ENCODE measurements at places on chromosomes 7 and 10.

GRCh38 chr10:105969884-105970377 lies 1194.6 kb downstream of the SORCS1 start:
- DNase-seq: no peak

DNA sequence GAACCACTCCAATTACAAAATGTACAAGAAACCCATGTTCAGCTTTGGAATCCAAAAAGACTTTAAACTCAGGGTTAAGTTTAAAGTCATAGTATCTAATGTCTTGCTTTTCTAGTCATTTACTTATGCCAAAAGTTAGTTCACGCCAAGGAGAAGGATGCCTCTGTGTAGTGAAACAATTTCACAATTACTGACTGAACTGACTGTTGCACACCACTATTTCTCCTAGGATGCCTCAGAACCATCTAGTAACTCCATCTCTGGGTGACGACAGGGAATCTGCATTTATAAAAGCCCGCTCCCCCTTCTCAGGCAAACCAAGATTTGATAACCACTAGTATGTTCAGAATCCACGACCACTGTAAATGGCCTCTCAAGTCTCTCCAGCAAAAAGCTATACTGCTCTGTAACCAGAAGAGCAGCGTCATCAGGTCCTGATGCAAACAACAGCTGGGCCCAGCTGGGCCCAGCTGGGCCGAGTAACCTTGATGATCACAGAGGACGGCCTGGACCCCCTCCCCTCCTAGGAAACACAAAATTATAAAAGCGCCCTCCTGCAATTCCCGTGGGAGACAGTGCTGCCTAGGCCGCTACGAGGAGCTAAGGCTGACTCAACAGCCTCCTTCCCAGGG lies 680 bp upstream of the ADO start:
- DNase-seq: no peak

GRCh38 chr10:104049504-104050250 lies 36.0 kb downstream of the COL17A1 start:
- no peak for DNase-seq

- no peak for DNase-seq
Observed at GRCh38 chr7:106054971-106055532, 57.1 kb downstream of the SYPL1 start.

DNA sequence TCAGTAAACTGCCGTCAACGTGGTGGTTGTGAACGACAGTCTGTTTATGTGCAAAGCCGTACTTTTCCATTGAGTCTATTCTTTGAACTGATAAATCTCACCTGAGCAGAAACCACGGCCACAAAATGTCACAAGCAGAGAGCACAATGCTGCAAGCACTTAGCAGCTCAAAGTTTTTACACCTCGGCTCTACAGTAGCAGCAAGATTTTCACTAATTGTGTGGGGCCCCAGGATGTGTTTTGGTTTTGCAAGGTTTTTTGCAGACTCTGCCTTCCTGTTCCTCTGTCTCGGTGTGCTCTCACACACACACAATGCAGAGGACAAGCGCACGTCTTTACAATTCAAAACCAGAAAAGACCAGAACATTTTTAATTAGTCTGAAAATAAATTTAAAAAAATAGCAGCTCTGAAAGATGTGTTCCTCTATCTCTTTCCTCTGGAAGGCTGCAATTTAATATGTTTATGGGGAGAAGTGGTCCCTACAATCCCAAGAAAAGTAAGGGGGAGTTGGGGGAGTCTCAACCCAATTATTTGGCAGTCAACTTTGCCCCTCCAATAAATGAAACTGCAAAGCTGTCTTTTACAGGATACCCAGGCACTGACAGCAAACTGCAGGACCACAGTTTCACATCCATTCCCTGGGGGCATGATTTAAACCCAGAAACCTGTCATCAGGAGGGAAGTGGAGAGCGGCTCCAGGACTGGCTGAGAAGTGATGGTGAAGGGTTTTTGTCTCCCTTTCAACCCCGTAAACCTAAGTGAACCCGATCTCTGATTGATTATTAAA lies 73.8 kb upstream of the SFMBT2 start:
- peak; percentile 11 for DNase-seq

GRCh38 chr10:78540355-78541076 lies 506.9 kb downstream of the RPS24 start:
- no peak for DNase-seq

DNA sequence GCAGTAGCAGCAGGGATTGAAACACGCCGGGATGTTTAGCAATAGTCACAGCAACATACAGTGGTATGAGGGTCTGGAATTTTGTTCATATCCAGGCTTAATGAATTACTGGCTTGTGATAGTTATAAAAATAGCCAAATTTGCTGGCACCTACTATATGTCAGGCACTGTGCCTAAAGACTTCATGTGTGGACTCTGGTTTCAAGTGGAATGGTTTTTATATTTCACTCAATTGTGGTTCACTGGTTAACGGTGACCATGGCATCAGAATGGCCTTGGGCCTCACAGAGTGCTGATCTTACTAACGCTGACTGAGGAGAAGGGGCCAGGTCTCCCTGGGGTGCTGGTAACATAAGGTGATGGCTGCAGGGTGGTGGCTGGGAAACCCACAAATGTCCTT lies 55.7 kb downstream of the CELF2 start:
- no peak for DNase-seq
